Osteoblast (primary cell): ENCODE measurements at places on chromosomes 1 and 21. TPM values are rescaled to one million over a fixed set of nuclear protein-coding genes. Genes with fewer than 3 reads are reported as not detected.

The TMPRSS3 gene
- total RNA-seq: not detected in 2 replicates

The CFHR5 gene
- total RNA-seq: not detected in 2 replicates

The FCRL2 gene
- not detected in 2 replicates for total RNA-seq

The ZSCAN20 gene
- 9.8 and 11.2 TPM in 2 replicates for total RNA-seq

The GSTM5 gene
- total RNA-seq: 2.1 and 4.3 TPM in 2 replicates

The FAF1 gene
- 40.5 and 52.2 TPM in 2 replicates for total RNA-seq

The GIPC2 gene
- 0.29 and 0.36 TPM in 2 replicates for total RNA-seq

The KCNN3 gene
- under 0.01 TPM in 2 replicates for total RNA-seq

The HSPB7 gene
- 4.1 and 6.9 TPM in 2 replicates for total RNA-seq

The GPX7 gene
- 73.5 and 74.0 TPM in 2 replicates for total RNA-seq

The INKA2 gene
- 3.5 and 3.6 TPM in 2 replicates for total RNA-seq

The ADORA1 gene
- 4.0 and 9.1 TPM in 2 replicates for total RNA-seq

The ARHGAP30 gene
- total RNA-seq: under 0.01 TPM in 1 of 2 replicates, not detected in the other
